Effector memory CD4-positive, alpha-beta T cell (primary cell): ENCODE measurements at places on chromosomes 1 and 21.

DNA sequence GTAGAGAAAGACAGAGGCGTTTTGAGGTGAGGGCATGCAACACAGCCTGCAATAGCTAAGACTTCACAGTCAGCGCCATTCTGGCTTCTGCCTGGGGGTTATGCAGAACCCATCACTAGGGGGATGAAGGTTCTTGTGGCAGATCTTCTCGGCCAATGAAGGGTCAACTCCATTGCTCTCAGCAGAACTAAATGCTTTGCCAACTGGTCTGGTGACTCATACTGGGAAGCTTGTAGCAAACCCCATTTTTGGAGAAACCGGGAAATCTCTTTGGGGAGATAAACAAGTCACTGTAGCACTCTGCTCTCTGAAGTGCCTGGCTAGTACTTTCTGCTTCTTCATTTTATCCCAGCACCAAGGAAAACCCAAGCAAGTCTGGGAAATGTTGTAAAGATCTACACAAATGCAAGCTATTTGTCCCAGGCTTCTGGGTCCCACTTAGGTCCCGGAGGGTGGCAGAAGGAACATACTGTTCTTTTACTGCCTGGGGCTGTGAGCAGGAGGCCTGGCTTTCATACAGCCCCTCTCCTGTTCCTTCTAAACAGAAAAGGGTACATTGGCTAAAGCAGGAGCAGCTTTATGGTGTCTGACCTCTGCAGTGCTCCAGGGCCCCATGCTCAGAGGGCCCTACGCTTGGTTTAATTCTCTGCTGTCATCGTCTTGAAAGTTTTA is 28.8 kb downstream of the SHISA4 start:
- H3K4me1 ChIP-seq, result no peaks in the 10 kb centered on the region
- H3K27me3 ChIP-seq, result no peaks in the 10 kb centered on the region
- no peak for DNase-seq
- no peaks in the 10 kb centered on the region for H3K36me3 ChIP-seq

GRCh38 chr1:226487921-226488320 is 60.6 kb upstream of the STUM start:
- H3K4me1 ChIP-seq, result no peaks in the 10 kb centered on the region
- H3K27me3 ChIP-seq, result no peaks in the 10 kb centered on the region
- no peak for DNase-seq
- no peak overlapping the region for H3K27ac ChIP-seq
- H3K36me3 ChIP-seq, result no peaks in the 10 kb centered on the region

DNA sequence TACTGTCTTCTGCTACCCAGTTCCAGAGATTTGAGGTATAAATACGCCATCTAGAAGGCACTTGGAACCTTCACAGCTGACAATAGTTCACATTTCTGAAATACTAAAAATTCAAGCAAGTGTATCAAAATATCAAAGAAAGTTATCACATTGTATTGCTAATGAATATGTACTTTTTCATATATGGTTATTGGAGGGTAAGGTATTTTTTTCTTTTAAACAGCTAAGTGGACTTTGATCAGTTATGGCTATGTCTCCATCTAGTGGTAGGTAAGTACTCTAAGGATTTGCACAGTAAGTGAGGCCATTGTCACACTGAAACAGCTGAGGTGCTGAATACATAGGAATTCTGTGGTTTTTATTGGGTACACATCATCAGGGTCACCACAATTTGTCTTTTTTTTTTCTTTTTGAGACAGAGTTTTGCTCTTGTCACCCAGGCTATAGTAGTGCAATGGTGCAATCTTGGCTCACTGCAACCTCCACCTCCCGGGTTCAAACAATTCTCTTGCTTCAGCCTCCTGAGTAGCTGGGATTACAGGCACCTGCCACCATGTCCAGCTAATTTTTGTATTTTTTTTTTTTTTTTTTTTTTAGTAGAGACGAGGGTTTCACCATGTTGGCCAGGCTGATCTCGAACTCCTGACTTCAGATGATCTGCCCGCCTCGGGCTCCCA is 49.1 kb upstream of the CR2 start:
- no peaks in the 10 kb centered on the region for H3K36me3 ChIP-seq
- H3K4me3 ChIP-seq, result no peak overlapping the region
- no peaks in the 10 kb centered on the region for H3K27me3 ChIP-seq
- no peaks in the 10 kb centered on the region for H3K4me1 ChIP-seq
- no peak for DNase-seq

DNA sequence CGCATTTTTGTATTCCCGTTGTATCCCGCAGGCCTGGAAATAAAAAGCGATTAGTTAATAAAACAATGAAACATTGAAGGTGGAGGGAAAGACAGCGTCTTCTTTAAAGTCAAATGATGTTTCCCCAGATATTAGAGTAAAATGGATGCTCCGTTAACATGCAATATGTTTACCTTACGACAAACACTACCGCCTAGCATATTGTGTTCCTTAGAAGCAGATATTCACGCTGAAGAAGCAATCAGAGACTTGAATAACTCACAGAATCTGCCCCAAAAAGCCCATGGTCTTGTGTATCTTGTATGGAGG is 583 bp upstream of the B4GALT3 start:
- peak overlapping the region; percentile 97 for H3K4me3 ChIP-seq
- peaks cover 24% of the 10 kb centered on the region for H3K36me3 ChIP-seq
- DNase-seq, result no peak
- H3K4me1 ChIP-seq, result peaks cover 40% of the 10 kb centered on the region
- H3K27ac ChIP-seq, result peak overlapping the region; percentile 94

- H3K4me3 ChIP-seq, result no peak overlapping the region
- peaks cover 10% of the 10 kb centered on the region for H3K4me1 ChIP-seq
- no peaks in the 10 kb centered on the region for H3K36me3 ChIP-seq
- no peak overlapping the region for H3K27ac ChIP-seq
- DNase-seq, result no peak
Observed at GRCh38 chr1:9119745-9120144, 9.2 kb downstream of the GPR157 start.

- no peaks in the 10 kb centered on the region for H3K4me1 ChIP-seq
- DNase-seq, result no peak
- H3K27ac ChIP-seq, result no peak overlapping the region
Observed at GRCh38 chr1:160134791-160135572, 16.4 kb upstream of the ATP1A4 start.

DNA sequence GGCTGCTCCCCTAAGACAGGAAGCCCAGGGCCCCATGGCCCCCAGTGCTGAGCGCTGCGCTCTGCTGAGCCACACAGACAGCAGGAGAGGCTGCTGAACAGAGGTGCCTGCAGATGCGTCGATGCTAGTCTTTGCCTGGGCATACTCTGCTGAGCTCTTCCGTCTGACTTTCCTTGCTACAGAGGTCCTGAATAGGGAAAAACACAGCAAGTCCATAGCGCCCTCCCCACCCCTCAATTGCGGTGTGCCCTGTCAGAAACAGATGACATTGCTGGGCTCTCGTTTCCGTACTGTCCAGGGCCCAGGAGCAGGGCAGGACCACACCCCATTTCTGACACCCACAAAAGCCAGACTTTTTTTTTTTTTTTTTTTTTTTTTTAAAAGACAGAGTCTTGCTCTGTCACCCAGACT is 252.5 kb downstream of the SDCCAG8 start:
- H3K4me1 ChIP-seq, result no peaks in the 10 kb centered on the region
- no peak overlapping the region for H3K27ac ChIP-seq
- no peak for DNase-seq
- peaks cover 32% of the 10 kb centered on the region for H3K36me3 ChIP-seq
- no peaks in the 10 kb centered on the region for H3K27me3 ChIP-seq

DNA sequence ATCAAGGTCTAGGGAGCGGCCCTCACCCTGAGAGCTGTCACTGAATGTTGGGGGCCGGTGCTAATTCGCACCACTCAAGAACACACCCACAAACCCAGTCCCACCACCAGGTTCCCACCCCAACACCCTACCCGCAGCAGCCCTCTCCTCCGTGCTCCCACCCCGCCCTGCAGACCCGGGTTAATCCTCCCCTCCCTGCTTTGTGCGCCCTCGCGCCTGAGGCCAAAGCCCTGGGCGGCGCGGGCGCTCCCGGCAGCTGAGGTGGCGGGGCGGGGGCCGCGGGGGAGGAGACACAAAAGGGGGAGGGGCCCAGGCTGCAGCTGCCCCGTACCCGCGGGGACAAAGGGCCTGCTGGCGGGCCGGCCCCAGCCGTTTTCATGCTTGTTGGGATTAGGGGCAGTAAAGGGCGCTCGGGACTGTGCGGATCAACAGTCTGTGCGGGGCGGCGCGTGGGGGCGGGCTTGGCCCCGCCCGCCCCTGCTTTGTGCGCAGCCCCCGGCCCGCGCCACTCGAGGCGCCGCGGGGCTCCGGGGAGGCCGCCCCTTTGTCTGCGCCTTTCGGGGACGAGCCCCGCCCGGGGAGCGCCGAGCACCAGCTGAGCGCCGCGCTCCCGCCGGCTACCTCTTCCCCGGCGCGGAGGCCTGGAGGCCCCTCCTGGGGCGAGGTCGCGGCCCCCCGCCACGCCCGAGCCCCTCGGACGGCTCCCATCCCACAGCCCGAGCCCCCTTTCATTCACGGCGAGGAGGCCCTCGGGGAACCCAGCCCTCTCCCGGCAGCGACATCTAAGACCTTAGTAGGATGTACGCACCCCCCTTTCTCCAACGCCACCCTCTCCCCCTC is 10.9 kb downstream of the C1orf216 start:
- no peak for DNase-seq
- no peaks in the 10 kb centered on the region for H3K36me3 ChIP-seq
- peak overlapping the region; percentile 47 for H3K4me3 ChIP-seq
- peaks cover 6% of the 10 kb centered on the region for H3K27me3 ChIP-seq

DNA sequence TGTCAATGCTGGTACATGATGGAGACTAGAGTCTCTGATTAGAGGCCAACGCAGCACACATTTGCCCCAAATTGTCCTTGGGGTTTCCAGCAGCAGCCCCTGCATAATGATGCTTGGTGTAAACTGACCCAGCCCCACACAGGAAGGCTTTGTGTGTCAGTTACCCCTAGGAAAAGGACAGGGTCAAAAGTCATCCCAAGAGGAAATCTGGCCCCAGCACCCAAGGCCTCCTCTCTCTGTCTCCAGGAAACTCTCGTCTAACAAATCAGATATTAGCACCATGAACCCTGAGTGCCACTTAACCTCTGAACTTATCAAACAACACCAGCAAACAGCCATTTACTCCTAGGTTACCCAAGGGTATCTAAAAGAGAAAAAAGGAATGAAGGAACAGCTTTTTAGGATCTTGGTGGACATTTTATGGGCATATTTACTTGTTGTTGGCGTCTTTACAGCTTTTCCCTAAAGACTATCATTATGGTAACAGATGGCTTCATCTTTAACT is 84.5 kb downstream of the PSMG1 start:
- H3K4me1 ChIP-seq, result no peaks in the 10 kb centered on the region
- no peaks in the 10 kb centered on the region for H3K27me3 ChIP-seq
- H3K27ac ChIP-seq, result no peak overlapping the region
- no peaks in the 10 kb centered on the region for H3K36me3 ChIP-seq
- H3K4me3 ChIP-seq, result no peak overlapping the region
- no peak for DNase-seq

DNA sequence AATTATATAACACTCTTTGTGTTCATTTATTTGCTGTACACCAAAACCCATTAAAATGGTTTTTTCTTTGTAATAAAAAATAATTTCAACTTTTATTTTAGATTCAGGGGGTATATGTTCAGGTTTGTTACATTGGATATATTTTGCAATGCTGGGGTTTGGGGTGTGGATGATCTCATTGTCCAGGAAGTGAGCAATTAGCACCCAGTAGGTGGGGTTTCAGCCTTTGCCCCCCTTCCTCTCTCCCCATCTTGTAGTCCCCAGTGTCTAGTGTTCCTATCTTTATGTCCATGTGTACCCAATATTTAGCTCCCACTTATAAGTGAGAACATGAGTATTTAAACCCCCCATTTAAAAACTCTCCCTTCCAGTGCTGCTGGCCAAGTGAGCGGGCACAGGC is 184.6 kb downstream of the RHOU start:
- no peak overlapping the region for H3K4me3 ChIP-seq
- H3K27ac ChIP-seq, result no peak overlapping the region
- no peaks in the 10 kb centered on the region for H3K27me3 ChIP-seq
- no peak for DNase-seq
- no peaks in the 10 kb centered on the region for H3K36me3 ChIP-seq

DNA sequence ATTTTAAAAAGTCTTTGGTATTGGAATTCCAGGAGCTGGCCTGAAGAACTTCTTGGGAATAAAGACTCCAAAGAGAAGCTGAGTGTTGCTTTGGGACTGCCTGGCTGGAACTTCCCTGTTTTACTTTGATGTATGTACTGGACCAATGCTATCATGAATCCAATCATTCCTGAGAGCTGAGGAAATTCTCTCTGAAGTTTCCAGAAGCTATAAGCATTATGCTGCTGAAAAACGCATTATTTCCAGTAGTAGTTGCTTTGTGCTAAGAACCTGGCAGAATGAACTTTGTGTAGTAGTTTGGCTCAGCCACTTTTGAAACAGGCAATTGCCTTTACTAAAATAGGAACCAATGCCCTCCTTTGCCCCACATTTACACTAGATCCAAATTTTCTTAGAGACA is 260.7 kb downstream of the HLX start:
- no peaks in the 10 kb centered on the region for H3K4me1 ChIP-seq
- H3K27me3 ChIP-seq, result no peaks in the 10 kb centered on the region
- H3K27ac ChIP-seq, result no peak overlapping the region
- no peaks in the 10 kb centered on the region for H3K36me3 ChIP-seq
- no peak overlapping the region for H3K4me3 ChIP-seq

DNA sequence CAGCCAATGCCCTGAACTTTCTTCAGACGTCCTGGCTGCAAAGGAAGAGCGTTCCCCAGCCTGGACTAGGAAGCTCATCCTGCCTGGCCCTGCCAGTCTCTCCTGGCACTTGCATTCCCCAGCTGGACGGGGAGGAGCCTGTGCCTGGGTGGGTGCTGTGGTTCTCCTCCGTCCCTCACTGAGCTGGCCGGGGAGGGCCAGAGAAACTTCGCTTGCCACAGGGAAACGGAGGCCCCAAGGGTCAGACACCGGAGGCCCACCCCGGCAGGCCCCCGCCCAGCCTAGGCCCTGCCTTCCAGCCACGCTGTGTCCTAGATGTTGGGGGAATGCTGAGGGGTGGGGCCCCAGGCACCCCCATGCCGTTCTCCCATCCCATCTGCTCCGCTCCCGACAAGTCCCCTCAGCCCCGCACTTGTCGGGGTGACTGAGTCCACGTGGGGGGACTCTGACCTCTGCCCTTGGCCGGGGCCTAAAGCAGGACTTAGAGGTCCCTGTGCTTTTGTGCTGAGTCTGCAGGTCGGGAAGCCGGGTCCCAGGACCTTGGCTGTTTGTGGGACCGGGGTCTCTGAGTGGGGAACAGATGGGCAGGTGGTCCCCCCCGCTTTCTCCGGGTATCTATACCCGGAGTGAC is 4.8 kb downstream of the FTCD start:
- no peak overlapping the region for H3K27ac ChIP-seq
- no peak overlapping the region for H3K4me3 ChIP-seq
- no peaks in the 10 kb centered on the region for H3K27me3 ChIP-seq
- no peak for DNase-seq
- no peaks in the 10 kb centered on the region for H3K4me1 ChIP-seq
- no peaks in the 10 kb centered on the region for H3K36me3 ChIP-seq

- H3K27me3 ChIP-seq, result no peaks in the 10 kb centered on the region
- no peak for DNase-seq
- no peak overlapping the region for H3K4me3 ChIP-seq
- H3K4me1 ChIP-seq, result no peaks in the 10 kb centered on the region
- no peaks in the 10 kb centered on the region for H3K36me3 ChIP-seq
- no peak overlapping the region for H3K27ac ChIP-seq
Observed at GRCh38 chr1:71908871-71909390, 373.4 kb downstream of the NEGR1 start.

- no peak for DNase-seq
- no peaks in the 10 kb centered on the region for H3K4me1 ChIP-seq
- no peaks in the 10 kb centered on the region for H3K36me3 ChIP-seq
- H3K4me3 ChIP-seq, result no peak overlapping the region
- H3K27ac ChIP-seq, result no peak overlapping the region
Observed at GRCh38 chr1:244768186-244768585, 67.3 kb upstream of the COX20 start.
